ENCODE measurements at places on chromosomes 3 and 15.

GRCh38 chr15:43370310-43370974 is 401 bp downstream of the ZSCAN29 start:
- DNase-seq: no peak

- no peak for DNase-seq
Measured at GRCh38 chr3:196625331-196625730, 14.2 kb upstream of the NRROS start.

DNA sequence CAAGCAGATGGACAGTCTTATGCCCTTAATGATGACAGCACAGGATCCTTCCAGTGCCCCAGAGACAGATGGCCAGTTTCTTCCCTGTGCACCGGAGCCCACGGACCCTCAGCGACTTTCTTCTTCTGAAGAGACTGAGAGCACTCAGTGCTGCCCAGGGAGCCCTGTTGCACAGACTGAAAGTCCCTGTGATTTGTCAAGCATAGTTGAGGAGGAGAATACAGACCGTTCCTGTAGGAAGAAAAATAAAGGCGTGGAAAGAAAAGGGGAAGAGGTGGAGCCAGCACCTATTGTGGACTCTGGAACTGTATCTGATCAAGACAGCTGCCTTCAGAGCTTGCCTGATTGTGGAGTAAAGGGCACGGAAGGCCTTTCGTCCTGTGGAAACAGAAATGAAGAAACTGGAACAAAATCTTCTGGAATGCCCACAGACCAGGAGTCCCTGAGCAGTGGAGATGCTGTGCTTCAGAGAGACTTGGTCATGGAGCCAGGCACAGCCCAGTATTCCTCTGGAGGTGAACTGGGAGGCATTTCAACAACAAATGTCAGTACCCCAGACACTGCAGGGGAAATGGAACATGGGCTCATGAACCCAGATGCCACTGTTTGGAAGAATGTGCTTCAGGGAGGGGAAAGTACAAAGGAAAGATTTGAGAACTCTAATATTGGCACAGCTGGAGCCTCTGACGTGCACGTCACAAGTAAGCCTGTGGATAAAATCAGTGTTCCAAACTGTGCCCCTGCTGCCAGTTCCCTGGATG is 198.7 kb downstream of the AKAP13 start:
- no peak for DNase-seq

DNA sequence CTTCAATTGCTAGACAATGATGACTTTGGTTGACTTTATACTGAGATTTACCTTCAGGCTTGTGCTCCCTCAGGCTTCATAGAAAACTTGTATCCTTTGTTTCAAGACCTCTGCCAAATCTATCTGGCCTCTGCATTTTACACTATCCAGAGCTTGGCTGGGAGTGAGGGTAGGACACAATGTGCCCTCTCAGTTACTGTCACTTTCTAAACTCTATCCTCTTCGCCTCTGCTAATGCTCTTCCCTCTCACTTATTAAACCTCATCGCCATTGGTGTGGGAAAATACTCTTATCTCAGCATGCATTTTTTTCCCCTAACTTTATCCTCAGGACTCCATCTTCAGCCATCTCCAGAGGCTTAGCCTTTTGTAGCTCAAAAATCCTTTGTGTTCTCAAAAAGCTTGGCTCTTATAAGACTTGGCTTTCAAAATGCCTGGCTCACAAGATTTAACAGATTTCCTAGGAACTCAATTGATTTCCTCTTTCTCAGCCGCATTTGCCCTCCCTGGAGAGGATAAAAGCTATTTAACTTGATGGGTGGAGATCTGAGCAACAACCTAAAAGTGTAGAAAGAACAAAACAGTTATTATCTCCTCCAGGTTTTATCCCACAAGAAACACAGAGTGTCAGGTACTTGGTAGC is 28.3 kb downstream of the SUCNR1 start:
- no peak for DNase-seq

DNA sequence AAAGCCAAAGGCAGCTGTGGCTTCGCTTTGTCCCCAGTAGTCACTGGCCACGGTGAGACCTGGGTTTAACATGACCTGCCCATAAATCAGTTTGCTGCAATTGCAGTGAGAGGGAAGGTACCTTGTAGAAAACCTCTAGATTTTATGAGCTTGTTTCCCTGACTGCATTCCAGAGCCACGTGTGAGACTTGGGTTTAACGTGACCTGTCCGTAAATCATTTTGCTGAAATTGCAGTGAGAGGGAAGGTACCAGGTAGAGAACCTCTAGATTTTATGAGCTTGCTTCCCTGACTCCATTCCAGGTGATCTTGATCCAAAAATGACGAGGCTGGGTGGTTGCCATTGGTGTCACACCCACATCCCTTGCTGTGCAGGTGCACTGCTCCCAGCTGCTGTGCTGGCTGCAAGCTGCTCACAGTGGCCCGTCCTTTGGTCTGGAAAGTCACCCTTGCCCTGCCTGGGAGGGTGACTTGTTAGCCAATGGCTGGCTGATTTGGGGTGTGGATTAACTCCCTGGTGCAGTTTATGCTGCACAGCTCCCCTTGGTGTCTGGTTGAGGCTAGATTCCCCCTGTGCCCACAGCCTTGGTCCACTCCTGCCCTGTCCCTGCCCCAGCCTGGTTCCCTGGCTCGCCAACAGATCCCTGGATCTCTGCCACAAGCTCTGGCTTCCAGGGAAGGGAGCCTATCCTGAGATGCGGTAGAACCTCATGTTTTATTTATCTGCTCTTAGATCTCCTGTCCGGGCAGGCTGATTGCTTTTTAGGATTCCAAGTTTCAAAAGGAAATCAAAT is 192.7 kb upstream of the CTDSPL start:
- no peak for DNase-seq

DNA sequence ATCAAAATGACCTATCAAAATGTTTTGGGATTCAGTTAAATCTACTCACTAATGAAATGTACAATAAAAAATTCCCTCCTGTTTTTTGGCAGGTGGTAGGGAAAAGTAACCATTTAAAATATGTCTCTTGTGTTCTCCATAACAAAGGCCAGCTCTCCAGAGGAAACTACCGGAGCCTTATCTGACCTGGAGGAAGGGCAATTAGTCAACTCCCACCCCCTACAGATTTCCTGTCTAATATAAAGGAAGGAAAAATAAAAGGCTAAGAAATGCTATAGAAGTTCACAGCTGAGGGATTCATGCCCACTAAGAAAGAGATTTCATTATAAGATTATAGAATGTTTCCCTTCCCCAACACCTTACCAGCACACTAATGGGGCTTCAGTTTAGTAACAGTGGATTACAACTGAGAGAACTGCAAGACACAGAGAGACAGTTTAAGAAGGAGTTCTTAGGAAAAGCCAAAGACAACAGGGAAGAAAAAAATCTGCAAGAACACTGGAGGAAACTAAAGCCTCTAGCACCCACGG is 376.5 kb upstream of the KCNMB2 start:
- DNase-seq: no peak

DNA sequence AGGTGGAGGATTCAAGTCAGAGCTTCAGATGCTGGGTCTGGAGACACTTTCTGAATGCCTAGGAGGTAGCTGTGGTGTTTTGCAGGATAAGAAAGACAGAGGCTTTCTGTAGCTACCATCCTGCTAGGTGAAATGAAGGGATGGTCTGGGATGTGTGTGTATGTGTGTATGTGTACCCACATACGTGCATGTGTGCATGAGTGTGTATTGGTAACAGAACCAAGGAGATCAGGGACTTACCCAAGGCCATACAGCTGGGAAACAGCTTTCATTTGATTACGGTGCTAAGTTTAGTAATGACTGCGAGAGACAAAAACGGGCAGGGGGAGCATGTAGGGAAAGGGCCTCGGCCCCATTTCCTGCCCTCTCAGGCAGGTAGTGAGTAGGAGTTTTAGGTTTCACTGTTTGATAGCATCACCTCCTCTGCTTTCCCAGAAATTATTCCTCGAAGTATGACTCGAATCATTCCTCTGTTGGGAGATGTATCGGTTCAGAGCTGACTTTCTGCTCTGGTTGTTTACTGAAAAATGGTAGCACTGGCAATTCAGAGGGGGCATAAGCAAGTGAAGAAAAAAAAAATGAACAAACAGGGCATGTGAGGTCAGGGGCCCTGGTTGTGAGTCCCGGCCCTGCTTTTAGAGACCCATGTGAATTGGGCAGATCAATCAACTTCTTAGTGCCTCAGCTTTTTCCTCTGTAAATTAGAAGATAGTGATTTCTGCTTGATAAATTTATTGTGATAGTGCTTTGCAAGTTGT is 130.7 kb downstream of the LPP start:
- DNase-seq: no peak

DNA sequence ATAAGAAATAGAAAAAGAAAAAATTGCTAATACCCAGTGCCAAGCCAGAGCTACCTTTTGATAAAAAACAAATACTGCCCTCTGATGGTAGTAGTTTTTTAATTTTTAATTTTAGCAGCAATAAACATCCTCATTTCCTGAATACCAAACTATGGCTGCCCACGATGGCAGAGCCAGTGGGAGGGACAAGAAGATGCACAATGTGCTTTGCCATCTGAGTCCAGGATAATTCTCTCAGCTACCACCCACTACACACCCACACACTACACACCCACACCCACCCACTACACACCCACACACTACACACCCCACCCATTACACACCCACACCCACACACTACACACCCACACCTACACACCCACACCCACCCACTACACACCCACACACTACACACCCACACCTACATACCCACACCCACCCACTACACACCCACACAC is 17.8 kb downstream of the CEP19 start:
- no peak for DNase-seq

GRCh38 chr3:141259821-141260629 is 28.4 kb downstream of the PXYLP1 start:
- no peak for DNase-seq

- DNase-seq: no peak
Measured at GRCh38 chr3:50509715-50510114, 6.3 kb upstream of the CACNA2D2 start.

DNA sequence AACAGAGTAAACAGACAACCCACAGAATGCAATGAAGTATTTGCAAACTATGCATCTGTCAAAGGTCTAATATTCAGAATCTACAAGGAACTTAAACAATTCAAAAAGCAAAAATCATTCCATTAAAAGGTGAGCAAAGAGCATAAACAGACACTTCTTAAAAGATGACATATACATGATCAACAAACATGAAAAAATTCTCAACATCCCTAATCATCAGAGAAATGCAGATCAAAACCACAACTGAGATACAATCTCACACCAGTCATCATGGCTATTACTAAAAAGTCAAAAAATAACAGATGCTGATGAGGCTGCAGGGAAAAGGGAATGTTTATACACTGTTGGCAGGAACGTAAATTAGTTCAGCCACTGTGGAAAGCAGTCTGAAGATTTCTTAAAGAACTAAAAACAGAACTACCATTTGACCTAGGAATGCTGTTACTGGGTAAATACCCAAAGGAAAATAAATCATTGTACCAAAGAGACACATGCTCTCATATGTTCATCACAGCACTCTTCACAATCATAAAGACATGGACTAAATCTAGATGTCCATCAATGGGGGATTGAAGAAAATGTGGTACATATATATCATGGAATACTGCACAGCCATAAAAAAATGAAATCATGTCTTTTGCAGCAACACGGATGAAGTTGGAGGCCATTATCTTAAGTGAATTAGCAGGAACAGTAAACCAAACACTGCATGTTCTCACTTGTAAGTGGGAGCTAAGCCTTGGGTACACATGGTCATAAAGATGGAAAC is 393.3 kb upstream of the CBLB start:
- no peak for DNase-seq

DNA sequence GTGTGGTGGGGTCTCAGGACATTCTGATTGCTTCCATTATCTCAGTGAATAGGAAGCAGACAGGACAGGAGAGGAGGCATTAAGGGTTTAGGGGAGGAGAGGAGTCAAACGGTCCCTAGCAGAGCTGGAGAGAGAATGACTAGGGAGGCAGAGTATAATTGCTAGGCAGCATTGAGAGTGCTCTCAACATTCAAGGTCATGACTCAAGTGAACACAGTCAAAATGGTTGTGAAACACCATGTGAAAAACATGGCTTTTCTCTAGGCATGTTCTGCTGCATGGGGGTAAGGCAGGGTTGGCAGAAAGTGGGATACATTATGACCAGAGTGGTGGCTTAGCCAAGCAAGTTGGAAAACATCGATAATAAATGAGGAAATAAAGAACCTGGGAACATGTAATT is 19.5 kb upstream of the HRH1 start:
- no peak for DNase-seq

DNA sequence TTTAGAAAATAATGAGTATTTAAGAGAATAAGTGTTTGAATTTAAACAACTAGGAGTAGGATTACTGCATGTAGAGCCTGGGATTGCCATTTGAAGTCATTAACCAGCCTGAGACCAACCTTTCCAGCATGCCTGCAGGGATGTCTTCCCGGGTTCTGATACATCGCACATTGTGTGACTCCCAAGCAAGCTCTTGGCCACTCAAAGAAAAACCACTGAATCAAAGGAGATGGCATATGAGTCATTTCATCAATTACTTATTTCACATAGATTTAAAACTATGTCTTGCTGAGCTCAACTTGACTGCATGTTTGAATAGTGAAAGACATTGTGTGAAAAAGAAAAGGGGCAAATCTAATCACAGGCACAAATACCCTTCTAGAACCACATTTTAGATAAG is 15.0 kb upstream of the THBS1 start:
- no peak for DNase-seq

- peak; percentile 34 for DNase-seq
Measured at GRCh38 chr3:111859974-111860859, 1.2 kb downstream of the PHLDB2 start.

DNA sequence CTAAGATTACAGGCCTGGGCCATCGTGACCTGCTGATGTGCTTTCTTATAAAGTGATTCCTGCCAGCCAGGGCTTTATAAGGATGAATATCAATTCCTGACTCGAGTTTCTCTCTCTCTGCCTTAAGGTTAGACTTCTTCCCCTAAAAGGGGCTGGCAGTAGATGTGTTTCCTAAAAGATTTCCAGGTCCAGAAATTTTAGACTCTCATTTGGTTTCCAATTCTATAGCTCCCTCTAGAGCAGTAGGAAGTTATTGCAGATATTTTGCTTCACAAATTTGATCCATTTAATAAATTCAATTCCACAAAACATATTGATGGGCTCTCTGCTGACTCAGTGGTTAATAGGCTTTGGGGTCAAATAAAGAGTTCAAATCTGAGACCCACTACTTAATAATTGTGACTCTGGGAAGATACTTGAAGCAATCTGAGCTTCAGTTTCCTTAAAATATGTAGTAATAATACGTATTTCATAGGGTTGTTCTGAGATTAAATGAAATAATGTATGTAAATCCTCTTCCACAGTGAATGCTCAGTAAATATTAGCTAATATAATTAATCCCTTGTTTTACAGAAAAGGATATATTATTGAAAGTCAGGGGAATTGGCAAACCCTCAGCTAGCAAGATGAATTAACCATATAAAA is 2.1 kb downstream of the TRIM69 start:
- peak; percentile 17 for DNase-seq

GRCh38 chr15:99443056-99443756 is 122.6 kb upstream of the MEF2A start:
- DNase-seq: no peak

DNA sequence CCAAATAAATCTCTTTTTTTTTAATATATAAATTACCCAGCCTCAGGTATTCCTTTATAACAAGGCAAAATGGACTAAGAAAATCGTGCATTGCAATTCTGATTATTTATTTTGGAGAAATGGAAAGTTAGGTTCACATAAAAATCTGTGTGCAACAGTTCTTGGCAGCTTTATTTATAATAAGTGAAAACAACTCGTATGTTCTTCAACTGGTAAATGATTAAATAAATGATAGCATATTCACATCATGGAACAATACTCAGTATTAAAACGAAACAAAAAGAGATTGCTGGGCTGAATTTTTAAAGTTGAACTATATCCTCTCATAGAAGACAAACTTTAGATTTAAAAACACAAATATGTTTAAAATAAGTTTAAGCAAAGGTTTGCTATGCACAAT is 176.3 kb upstream of the ZNF385D start:
- DNase-seq: no peak

Data from NCI-H526 treated with DMSO at 0.1 percent for 48 hours (cell line).